Small intestine (tissue), 16 donors: ENCODE measurements at places on chromosomes 6 and 20. TPM values are rescaled to one million over a fixed set of nuclear protein-coding genes. Genes with fewer than 3 reads are reported as not detected.

DNA sequence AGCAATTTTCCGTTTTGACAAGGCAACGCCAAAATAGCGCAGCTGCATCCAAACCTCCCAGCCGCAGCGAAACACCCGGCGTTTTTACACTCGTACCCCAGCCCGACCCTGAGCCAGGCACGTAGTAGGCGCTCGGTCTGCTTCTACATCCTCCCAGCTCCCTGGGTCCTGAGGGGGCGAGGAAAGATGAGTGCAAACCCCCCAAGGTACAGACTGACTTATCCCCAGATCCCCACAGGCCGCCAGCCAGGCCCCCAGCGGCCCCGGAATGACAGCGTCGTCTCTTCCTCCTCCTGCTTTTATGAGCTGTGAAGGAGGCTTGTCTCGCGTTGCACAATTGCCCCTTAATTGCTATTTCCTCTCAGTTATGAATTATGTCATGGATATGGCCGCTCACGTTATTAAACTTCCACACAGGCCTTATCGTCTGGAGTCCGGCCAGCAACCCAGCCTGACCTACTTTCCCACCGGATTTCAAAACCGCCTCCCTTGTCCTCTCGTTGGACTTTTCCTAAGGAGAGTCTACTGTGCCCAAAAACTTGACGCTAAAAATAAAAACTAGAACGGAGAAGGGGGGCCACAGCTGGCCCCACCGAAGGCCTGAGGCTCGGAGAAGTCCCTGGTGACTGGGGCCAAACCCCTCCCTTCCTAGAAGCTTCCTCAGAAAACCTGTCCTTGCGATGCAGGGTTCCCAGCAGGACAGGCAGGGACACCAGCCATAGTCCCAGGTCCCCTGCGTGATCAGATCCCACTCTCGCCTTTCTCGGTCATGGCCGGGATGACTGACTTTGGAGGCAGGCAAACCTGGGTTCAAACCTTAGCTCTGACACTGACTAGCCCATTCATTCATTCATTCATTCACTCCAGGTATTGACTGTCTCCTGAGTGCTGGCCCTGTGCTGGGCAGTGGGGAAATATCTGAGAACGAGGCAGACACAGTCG lies 130.9 kb upstream of the PTPN1 start:
- peak; percentile 94 for DNase-seq
- peak overlapping the region; percentile 30 for H3K4me3 ChIP-seq
- H3K4me1 ChIP-seq = peaks cover 64% of the 10 kb centered on the region
- H3K27me3 ChIP-seq = no peaks in the 10 kb centered on the region
- no peaks in the 10 kb centered on the region for H3K36me3 ChIP-seq
- H3K27ac ChIP-seq = peak overlapping the region; percentile 95

DNA sequence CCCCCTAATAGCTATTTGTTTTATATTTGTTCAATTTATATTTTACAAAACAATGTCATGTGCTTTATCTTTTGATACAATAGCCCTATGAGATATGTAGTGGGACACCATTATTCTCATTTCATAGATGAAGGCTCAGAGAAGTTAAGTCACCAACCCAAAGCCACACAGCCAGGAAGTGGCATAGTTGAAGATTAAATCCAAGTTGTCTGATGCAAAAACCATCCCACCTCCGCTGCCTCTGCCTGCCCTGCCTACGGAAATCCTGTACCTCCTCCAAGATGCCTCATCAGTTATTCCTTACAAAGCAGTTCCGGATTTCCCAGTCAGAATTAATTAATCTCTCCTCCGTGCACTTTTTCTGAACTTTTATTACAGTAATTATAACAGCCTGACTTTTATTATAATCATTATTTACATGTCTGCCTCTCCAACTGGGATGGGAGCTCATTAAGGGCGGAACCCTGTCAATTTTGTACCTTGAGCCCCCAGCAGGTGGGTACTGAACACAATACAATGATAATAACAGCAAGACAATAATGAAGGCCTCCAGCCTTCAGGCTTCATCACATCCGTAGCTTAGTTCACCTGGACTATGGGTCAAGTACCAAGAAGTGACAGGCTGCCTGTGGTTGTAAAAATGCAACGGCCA lies 54.7 kb downstream of the LRFN2 start:
- H3K27me3 ChIP-seq = peaks cover 5% of the 10 kb centered on the region
- H3K4me1 ChIP-seq = no peaks in the 10 kb centered on the region
- no peak overlapping the region for H3K27ac ChIP-seq
- H3K36me3 ChIP-seq = no peaks in the 10 kb centered on the region

GRCh38 chr20:24469116-24469893 lies at the start of gene SYNDIG1:
Gene SYNDIG1 (plus strand): TSS chr20:24469629. CDS start chr20:24543098, 73,469 bp downstream.
- no peaks in the 10 kb centered on the region for H3K4me1 ChIP-seq
- no peaks in the 10 kb centered on the region for H3K36me3 ChIP-seq
- no peak within 1 kb of the TSS for H3K27ac ChIP-seq
- H3K27me3 ChIP-seq = peaks cover 39% of the 10 kb centered on the region

DNA sequence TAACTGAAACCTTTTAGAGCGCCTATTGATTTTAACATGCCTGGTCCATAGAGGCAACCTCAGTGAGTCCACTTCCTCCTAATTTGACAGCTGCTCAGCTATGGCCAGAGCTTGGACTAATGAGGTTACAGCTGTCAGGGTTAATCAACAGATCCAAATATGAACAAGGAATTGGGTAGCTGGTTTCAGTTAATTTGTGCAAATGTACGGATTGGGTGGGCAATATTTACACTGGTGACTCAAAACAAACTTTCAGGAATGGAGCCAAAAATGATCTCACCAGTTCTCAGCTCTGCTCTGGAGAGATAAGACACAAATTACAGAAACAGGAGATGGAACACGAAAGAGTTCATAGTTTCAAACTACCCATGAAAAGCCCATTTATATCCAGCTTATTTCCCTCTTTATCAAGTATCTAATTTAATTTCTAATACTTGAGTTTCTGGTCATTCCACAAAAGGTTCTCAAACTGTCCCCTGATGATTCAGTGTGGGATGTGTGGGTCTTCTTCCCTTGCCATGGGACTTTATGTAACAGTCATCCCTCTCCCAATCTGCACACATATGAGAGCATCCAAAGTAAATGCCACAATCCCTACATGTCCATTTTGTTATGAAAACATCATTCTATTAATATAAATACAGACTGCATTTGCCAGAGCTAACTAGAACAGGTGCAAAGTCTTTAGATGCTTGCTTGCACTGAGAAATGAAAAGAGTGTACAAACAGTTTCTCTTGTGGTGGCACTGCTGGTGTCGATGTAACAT lies 149.9 kb downstream of the RPS12 start:
- DNase-seq = no peak
- no peaks in the 10 kb centered on the region for H3K4me1 ChIP-seq
- H3K4me3 ChIP-seq = no peak overlapping the region
- no peaks in the 10 kb centered on the region for H3K36me3 ChIP-seq

DNA sequence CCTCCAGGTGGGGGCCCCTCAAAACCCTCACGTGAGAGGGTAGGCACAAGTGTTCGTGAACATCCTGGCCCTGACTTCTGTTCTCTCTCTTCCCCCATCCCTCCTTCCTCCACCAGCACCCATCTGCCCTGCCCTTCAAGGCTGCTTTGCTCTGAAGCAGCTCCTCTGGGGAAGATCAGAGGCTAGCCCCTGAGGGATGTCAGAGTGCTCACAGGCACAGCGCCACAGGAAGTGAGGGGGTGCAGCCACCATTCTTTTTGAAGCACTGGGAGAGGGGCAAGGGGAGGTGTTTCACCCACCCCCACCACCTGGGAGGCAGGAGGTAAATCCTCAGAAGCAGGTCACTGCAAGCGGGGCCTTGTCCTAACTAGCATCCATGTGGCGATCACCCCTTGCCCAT lies 11.4 kb downstream of the MOCS1 start:
- H3K4me3 ChIP-seq = no peak overlapping the region
- H3K27me3 ChIP-seq = no peaks in the 10 kb centered on the region
- H3K27ac ChIP-seq = no peak overlapping the region
- no peak for DNase-seq
- H3K4me1 ChIP-seq = peaks cover 13% of the 10 kb centered on the region
- peaks cover 43% of the 10 kb centered on the region for H3K36me3 ChIP-seq

DNA sequence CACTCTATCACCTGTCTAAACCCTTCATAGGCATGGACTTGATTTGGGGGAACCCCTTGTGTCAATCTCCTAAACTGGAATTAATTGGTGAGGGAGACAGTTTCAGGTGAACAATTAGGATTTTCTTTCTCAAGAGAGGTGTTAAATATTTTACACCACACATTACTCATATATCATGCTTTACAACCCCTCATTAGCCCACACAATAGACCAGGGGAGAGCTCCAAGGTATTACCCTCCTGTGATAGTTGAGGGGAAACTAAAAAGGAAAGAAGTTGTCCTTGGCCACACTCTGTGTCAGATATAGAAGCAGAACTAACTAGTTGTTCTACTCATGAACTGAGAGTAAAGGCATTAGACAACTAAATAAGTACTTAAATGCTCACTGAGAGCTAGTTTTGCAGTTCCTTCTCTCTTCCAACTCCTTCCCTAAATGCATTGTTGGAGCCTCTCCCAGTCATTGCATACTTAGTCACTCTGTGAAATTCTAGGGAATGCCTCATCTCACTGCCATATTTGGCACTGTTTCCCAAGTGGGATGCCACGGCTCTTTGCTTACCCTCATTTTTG lies 183.7 kb upstream of the CEP162 start:
- no peaks in the 10 kb centered on the region for H3K4me1 ChIP-seq
- no peaks in the 10 kb centered on the region for H3K27me3 ChIP-seq
- H3K36me3 ChIP-seq = no peaks in the 10 kb centered on the region
- no peak overlapping the region for H3K4me3 ChIP-seq
- no peak for DNase-seq

DNA sequence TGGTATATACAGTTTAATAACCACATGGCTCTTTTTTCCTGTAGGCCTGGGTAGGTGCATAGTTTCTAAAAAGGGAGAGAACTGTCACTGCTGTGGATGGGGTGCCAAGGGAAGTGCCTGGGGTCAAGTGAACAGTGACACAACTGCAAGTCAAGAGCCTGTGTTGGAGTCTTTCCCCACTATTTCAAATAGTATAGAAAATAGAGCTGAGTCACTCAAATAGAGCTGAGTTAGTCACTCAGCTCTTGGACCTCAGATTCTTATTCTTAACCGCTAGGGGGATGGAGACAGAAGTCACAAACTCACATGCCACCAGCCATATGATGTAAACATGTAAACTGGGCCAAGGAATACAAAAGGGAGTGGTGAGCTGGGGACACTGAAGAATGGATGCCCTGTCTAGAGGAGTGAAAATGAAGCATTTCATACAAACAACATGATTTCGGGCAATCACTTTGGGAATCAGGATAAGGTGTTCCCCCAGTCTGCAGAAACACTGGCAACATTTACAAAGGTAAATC lies 2.1 kb downstream of the NQO2 start:
- H3K4me1 ChIP-seq = peaks cover 9% of the 10 kb centered on the region
- H3K27ac ChIP-seq = no peak overlapping the region
- no peaks in the 10 kb centered on the region for H3K27me3 ChIP-seq
- H3K4me3 ChIP-seq = no peak overlapping the region
- H3K36me3 ChIP-seq = peaks cover 2% of the 10 kb centered on the region

DNA sequence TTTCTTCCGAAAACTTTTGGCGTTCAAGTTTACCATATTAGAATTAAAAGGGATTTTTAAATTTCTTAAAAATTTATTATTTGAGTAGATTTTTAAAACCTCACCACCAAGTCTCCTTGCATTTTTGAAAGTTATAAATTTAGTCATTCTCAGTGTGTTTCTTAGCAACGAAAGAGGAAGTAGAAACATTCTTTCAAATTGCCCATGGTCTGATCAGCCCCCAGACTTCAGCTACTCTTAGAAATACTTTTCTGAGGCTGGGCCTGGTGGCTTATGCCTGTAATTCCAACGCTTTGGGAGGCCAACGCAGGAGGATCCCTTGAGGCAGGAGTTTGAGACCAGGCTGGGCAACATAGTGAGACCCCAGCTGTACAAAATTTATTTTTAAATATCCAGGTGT lies 15.1 kb upstream of the RTF2 start:
- no peaks in the 10 kb centered on the region for H3K27me3 ChIP-seq
- no peak overlapping the region for H3K27ac ChIP-seq
- no peak overlapping the region for H3K4me3 ChIP-seq
- no peaks in the 10 kb centered on the region for H3K36me3 ChIP-seq
- H3K4me1 ChIP-seq = no peaks in the 10 kb centered on the region
- DNase-seq = no peak

- no peaks in the 10 kb centered on the region for H3K4me1 ChIP-seq
- H3K27me3 ChIP-seq = no peaks in the 10 kb centered on the region
- no peaks in the 10 kb centered on the region for H3K36me3 ChIP-seq
- no peak overlapping the region for H3K27ac ChIP-seq
- no peak for DNase-seq
These were observed 21.4 kb downstream of the CDYL start for GRCh38 chr6:4797587-4797986.

DNA sequence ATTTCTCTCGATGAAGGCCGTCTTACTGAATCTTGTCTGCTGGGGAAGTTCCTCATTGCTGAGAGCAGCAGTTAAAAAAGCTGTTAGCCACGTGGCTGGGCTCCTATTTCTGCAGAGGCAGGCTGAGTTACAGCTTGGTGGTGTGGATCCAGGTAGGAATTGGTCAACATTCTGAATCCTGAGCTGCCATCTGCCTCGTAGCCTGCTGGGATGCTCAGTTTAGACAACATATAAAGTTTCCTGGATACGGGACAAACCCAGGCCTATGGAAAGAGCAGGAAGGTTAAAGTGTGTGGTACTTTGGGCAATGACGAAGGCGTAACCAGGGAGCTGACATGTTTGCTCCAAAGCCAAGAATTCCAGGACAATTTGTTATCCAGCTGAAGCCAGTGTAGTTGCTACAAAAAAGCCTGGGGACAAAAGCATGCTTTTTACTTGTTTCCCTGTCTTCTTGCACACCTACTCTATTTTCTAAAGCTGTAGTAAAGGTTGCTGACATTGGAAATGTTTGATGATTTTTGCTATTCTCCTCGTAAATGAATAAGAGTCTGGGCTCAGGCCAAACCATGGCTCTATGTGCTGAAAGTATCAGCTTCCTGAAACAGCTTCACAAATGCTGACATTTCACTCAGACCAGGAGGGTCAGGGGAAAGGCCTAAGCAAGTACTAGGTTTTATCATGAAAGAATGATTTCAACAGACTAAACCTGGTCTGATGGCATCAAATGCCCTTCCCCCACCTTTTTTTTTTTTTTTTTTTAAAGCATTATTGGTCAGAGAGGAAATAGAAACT lies 12.4 kb upstream of the MYLK2 start:
- no peaks in the 10 kb centered on the region for H3K36me3 ChIP-seq
- DNase-seq = no peak
- H3K4me3 ChIP-seq = no peak overlapping the region
- H3K27ac ChIP-seq = no peak overlapping the region

DNA sequence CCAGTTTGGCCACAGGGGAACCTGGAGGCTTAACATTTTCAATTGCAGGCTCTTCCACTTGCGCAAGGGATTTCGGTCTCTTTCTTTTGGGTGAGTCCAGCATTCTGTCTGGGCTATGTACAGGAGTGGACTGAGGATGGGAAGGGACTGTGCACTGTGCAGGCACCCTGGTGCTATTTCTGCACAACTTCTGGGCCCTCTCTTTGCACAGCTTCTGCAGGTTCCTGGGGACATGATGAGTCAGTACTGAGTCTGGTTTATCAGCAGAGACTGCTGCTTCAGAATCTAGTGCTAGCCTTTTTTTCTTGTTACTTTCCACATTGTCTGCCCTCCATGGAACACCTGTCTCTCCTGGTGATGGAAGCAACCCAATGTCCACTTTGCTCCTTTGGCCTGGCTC lies 78.5 kb upstream of the ASF1A start:
- H3K4me1 ChIP-seq = no peaks in the 10 kb centered on the region
- no peak overlapping the region for H3K4me3 ChIP-seq
- no peak overlapping the region for H3K27ac ChIP-seq
- H3K27me3 ChIP-seq = no peaks in the 10 kb centered on the region

The SLC24A3 gene
- polyA plus RNA-seq = 4.0 TPM

The PRSS35 gene
- polyA plus RNA-seq = not detected

The ALDH5A1 gene
- 6.4 TPM for polyA plus RNA-seq

The TBCC gene
- 28.2 TPM for polyA plus RNA-seq

The CD93 gene
- 16.2 TPM for polyA plus RNA-seq

The DTNBP1 gene
- 20.4 TPM for polyA plus RNA-seq

The FAM209B gene
- polyA plus RNA-seq = 1.9 TPM

The PACSIN1 gene
- not detected for polyA plus RNA-seq

The SAPCD1 gene
- polyA plus RNA-seq = 2.7 TPM
